Stimulated activated CD8-positive, alpha-beta memory T cell treated with anti-CD3 and anti-CD28 coated beads, Interleukin-4, amount 100 ng/mL, for 1 hour (primary cell): ENCODE measurements at places on chromosomes 7 and 10.

DNA sequence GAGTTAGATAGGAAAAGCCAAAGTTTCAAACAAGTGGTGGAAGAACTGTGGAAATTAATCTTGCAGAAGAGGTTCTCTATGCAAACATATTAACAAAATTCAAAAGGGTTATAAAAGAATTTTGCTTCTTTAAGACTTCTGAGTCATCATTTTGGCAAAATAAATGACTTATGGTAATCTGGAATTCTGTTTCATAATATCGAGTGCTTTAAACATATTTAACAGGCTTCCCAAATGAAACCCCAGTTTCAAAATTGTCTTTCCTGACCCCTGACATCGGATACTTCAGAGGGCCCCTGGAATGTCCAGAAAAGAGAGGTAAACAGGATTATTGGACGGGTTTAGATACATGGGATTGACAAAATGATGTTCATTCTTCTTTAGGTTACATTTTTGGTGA lies 444.6 kb downstream of the HTR7 start:
- no peak for DNase-seq

DNA sequence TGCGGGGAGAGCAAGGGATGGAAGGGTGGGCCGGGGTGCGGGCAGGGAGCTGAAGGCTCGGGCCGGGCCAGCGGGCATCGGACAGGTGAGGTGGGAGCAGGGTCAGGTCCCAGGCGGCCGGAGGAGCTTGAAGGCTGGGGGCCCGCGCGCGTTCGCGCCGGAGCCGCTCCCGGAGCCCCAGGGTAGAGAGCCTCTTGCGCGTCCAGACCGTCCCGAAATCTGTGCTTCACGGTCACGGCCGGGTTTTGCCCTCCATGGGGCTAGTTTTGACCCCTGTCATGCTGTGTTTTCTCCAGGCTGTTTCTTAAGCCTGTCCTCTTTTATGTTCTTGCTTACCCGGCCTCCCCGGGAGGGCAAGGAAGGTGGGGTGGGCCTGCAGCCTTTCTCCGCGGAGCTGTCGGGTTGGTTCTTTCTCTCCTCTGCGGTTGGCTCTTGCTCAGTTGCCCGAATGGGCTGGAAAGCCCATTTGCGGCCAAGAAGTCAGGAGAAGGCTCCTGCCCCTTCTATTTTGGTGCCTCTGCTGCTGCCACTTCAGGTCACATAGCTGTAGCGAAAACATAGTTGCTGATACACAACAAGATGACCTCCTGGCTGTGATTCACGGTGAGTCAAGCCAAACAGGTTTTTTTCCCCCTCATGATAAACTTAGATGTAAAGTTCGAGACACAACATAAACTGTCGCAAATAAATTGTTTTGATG lies 650 bp downstream of the UBE2D1 start:
- no peak for DNase-seq

GRCh38 chr10:34236931-34237330 lies 578.2 kb downstream of the PARD3 start:
- no peak for DNase-seq

DNA sequence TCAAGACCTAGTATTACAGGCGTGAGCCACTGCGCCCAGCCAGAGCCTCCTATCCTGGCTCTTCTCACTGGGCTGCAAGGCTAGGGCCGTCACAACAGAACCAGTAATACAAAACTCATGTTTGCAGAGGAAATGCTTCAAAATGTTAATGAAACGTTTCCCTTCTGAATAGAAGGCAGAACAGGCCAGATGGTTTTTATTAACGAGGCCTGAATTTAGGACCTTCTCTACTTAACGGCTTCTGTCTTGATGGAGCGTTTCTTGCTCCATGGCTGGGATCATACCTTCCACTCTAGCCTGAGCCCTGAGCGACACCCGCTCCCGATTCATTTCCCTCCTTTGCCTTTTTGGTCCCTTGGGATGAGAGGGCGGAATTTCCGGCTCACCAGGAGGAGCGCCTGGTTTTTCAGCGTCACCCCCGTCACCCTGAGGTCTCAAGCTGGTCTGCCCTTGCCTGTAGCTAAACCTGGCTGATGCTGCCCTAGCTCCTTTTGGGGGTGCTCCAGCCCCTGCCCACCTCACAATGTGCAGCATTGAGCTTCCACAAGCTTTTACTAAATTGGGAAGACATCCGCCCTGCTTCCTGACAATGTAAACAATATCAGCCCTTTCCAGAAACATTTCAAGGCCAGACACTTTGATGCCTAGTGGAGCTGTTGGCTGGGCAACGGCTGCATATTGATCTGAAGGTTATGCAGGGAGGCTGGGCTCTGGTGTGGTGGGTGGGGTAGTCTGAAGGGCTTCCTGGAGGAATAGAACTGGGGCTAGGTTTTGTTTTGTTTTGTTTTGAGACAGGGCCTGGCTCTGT lies 5.2 kb downstream of the CLIP2 start:
- DNase-seq: no peak
